ENCODE measurements at places on chromosomes 5 and 9.

DNA sequence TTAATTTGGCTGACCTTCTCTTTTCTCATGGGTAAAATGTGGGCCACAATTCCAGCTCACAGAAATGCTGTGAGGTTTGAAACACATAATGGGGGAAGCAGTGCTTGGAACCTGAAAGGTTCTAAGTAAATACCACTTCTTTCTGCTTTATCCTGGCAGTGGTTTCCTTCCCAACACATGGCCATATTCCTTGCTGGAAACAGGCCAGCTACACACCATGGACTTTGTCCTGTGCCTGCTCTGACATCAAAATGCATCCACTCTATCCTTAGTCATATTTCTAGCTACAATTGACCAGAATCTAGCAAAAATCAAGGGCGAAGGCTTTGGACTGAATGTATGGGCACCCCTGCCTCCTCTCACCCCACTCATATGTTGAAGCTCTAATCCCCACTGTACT lies 93.1 kb upstream of the TRPC7 start:
- DNase-seq, result no peak

GRCh38 chr9:99016681-99017387 lies 73.1 kb downstream of the COL15A1 start:
- DNase-seq, result no peak

GRCh38 chr9:102035929-102036328 lies 297.5 kb upstream of the GRIN3A start:
- no peak for DNase-seq

GRCh38 chr9:130430734-130431535 lies 13.8 kb upstream of the ASS1 start:
- no peak for DNase-seq

DNA sequence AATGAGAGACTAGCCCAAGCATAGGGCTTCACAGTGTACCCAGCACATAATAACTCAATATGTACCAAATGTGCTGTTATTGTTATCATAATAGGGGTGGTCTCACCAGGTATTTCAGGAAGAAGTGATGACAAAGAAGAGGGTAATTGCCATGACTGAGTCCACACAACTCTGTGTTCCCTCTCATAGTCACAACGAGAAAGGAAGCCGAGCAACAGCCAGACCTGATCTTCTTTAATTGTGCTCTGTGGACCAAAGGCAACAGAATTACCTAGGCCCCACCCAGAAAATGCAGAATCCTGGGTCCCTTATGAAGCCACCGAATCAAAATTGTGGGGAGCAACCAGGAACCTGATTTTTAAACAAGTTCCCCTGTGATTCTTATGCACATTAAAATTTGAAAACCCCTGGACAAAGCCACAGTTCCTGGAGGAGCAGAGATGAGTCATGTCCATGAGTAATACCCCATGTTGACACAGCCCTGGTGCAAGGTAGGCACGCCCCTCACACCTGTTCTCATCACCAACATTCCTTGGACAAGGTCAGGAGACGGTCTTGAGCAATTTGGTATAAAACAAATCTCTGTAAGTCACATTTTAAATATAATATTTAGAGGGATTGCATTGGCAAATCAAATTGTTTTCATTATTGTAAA lies 5.2 kb downstream of the FGF1 start:
- DNase-seq, result no peak

DNA sequence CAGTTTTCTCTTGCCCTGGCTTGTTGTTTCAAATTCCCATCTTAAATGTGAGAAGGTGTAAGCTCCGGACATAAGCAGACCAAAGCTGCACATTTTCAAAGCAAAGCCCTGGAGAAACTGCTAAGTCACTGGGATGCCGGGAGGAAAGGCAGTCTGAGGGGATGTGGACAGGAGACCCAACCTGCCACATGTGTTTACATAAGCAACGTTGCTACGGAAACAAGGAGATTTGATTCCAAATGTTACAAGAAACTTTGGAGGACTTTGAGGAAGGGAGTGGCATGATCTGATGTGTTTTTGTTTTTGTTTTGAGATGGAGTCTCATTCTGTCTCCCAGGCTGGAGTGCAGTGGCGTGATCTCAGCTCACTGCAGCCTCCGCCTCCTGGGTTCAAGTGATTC lies 25.7 kb upstream of the INSYN2B start:
- no peak for DNase-seq

GRCh38 chr5:170681013-170681433 lies 102.5 kb upstream of the GABRP start:
- DNase-seq, result peak; percentile 87

DNA sequence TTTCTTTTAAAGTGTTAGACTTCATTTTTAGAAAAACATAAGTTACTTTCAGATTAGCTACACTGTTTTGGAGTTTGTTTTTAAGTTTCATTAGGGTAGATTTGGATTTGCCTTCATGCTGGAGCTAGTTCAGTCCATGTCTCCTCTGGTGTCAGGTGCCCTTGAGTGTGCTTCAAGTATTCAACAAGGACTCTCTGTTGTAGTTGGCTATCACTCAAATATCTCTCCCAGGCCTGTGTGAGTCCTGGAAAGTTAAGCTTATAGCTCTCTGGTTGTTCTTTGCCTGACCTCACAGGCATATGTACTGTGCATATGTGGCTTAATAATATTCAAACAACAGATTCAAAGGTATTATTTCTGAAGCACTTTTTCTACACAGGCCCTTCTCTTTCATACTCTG lies 45.4 kb downstream of the PTBP3 start:
- no peak for DNase-seq

DNA sequence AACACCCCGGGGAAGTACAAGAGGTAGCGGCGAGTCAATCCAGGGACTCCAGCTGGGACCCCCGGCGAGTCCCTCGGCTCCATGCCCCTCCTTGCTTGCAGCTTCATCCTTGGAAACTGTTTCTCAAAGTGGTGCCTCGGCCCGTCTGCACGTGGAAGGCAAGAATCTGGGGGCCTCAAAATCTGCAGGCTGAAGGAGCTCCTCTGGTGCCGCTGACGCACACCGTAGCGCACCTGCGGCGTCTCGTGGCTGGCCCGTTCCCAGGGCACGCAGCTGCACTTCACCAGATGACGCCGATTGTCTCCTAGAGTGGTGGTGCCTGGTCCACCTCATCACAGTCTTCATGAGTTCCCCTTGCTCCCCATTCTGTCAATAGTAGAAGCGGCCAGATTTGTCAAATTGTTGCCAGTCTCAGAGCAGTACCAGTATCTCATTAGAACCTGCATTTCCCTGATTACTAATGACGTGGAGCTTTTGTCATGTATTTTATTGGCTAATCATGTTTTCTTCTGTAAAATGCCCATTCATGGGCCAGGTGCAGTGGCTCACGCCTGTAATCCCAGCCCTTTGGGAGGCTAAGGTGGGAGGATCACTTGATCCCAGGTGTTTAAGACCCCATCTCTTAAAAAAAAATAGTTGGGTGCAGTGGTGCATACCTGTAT lies 38.6 kb downstream of the GTF3C4 start:
- no peak for DNase-seq

DNA sequence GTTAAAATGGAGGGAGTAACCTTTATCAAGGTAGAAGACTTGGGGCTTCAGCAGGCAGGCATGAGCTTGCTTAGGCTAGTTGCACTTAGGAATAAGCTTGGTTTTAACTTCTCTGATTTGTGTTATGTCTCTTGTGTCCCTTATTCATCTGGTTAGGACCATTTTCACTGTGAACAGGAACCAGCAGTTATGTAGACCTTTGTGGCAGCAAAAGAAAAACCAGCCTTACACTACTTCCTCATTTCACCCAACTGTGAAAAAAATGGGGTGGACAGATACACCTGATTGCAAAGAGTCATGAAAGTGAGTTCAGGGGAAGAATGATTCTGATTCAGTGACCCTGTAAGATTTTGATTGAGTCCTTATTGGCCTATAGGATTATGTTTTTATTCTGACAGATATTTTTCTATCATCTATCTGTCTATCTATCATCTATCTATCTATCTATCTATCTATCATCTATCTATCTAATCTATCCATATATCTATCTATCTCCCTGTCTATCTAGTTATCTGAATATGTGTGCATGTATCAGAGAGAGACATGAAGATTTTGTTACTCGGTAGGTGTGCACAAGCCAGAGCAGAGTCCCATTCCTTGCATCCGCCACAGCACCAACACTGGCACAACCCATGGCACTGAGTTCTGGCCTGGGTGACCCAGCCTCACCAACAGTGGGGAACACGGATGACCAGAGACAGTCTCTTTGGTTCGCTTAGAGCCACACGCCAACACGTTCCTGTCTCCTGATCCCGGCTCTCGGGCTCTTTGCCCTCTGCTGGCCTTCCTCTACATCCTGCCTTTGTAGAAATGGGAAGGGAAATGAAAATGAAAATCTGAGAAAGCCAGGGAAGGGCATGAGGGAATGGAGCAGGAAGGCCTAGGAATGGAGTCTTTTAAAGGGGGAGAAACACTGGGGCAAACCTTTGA lies 1.3 kb upstream of the ZNF366 start:
- no peak for DNase-seq

DNA sequence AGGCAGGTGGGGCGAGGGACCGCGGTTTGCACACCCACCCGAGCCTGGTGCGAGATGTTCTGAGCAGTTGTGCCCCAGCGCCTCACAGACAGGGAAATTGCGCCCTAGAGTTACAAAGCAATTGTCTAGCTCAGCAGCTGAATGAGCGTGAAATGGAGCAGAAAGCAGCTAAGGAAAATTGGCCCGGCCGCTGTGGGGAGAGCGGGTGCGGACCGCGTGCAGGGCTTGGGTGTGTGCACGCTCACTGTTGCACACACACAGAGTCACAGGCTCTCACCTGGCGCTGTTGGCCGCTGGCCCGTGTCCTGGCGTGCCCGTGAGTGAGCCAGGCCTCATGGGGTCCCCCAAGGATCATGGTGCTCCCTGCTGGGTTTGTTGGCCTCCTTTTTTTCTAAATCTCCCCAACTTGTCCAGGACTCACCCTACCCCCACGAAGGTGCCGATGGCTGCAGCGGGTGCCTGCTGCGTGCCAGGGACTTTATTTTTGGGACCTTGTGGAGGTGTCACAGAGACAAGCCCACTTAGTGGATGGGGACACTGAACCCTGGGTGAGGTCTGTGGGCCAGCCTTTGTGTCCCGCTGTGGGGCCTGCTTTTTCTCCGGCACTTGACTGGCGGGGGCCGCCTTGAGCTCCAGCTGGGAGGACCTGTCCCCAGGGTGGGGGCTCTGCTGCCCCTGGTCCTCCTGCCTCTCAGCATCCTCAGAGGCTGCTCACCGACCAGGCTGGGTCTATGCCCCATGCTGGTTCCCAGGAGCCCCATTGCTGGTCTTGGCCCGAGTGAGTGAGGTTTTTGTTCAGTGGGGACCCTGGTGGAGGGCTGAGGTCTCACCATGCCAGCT lies 5.2 kb downstream of the RXRA start:
- DNase-seq, result no peak

DNA sequence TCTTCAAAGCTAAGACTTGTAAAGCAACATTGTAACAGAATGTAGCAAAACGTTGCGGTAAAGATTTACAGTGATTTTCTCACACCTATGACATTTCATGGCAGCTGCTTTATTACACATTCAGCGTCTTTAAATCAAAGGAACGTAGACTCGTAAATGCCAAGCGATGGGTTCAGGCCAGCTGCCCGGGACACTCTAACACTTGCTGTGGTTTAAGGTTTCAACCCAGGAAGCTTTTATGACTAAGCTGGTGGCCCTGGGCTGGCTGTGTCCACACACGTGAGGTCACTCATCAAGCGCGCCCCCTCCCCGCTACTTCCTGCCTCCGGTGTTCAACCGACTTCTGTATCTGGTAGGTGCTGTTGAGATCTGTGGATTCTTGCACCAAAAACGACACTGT lies 2.5 kb downstream of the SLC6A18 start:
- DNase-seq, result peak; percentile 55
